ENCODE measurements at places on chromosomes 3 and 15. TPM values are rescaled to one million over a fixed set of nuclear protein-coding genes. Genes with fewer than 3 reads are reported as not detected.

DNA sequence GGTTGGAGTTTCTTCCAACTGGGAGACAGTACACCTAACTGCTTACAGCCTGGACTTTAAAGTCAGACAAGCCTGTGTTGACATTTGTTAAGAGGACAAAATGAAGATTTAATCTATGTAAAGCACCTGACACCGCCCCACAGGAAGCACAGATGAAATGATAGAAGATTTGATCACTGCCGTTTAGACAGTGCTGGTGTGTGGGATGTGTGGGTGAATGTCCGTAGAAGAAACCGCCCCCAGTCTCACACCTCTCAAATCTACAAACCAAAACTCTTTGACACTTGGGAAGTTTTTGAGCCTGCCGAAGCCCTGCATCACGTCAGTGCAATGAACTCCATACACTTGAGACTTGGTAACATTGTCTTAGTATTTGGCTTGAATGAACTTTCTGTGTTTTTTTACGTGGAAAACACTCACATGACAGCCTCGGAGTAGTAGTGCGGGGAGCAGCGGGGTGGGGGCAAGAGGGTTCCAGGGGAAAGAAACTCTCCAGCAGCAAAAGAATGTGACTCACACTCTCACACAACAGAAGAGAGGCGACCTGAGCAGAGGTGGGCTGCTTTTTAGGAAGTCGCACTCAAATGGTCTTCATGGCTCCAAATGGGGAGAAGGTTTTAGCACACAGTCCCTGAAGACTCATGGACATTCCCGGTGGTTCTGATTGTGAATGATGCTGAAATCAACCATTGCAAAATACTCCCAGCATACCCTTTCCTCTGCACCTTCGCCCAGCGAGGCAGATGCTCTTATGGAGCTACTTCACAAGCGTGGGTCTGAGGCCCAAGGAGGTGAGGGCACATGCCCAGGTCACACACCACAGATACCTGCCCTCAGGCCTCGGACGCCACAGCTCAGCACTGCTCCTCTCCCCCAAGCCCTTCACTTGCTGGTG, 79.2 kb downstream of the SRGAP3 start:
- peaks cover 34% of the 10 kb centered on the region for H3K4me1 ChIP-seq
- H3K27ac ChIP-seq: no peak overlapping the region
- no peaks in the 10 kb centered on the region for H3K36me3 ChIP-seq
- H3K27me3 ChIP-seq: peaks cover 5% of the 10 kb centered on the region
- no peak overlapping the region for H3K4me3 ChIP-seq
- DNase-seq: no peak

GRCh38 chr3:4623421-4623999, 130.4 kb downstream of the ITPR1 start:
- no peak overlapping the region for H3K4me3 ChIP-seq
- H3K4me1 ChIP-seq: no peaks in the 10 kb centered on the region
- no peaks in the 10 kb centered on the region for H3K27me3 ChIP-seq
- peaks cover 11% of the 10 kb centered on the region for H3K36me3 ChIP-seq

Gene CLDN18
- total RNA-seq: not detected

DNA sequence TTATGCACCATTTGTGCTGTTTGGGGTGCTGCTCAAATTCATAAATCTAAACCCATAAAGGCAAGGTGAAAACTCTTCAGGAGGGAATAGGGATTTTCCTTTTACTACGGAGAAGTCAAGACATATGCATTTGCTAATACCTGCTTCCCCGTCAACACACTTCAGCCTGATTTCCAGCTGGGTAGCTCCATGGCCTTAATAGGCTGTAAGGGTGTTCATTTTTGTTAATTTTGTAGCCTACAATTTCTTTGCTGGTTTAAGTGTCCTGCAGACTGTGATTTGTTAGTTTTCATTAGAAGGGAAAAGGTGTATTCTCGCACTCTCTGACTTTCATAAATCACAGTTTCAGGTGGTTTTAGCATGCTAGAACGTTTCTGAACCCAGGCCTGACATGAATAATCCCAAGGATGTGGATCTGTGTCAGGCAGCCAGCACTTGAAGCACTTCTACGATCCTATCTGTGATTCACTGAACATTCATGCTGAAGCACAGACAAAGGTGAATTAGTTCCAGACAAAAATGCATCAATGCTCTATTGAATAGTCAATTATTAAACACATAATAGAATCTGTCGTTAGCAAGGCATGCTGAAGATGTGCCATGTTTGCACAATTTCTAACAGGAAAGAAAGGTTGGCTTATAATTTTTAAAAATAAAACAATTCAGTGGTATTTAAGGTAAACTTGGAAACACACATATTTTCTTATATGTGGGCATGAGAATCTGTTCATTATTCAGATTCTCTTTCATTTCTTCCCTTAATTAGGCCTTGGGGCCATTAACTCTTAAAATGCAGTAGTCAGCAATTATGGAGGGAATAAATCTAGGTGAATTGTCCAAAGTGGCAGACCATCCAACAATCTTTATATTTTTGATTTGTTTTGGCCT, 17.9 kb upstream of the NMNAT3 start:
- H3K27me3 ChIP-seq: peaks cover 5% of the 10 kb centered on the region
- no peaks in the 10 kb centered on the region for H3K36me3 ChIP-seq
- H3K27ac ChIP-seq: no peak overlapping the region
